Stimulated activated CD8-positive, alpha-beta memory T cell treated with anti-CD3 and anti-CD28 coated beads, Interleukin-2, amount 100 ng/mL, for 48 hours (primary cell): ENCODE measurements at places on chromosomes 1 and 21.
A peak's percentile ranks its signal among the peaks of the same experiment; 100 is the strongest.

- no peak for DNase-seq
Measured at GRCh38 chr1:117600966-117601365, 4.9 kb upstream of the TENT5C start.

GRCh38 chr1:192980856-192981255 lies 78.3 kb downstream of the UCHL5 start:
- no peak for DNase-seq

DNA sequence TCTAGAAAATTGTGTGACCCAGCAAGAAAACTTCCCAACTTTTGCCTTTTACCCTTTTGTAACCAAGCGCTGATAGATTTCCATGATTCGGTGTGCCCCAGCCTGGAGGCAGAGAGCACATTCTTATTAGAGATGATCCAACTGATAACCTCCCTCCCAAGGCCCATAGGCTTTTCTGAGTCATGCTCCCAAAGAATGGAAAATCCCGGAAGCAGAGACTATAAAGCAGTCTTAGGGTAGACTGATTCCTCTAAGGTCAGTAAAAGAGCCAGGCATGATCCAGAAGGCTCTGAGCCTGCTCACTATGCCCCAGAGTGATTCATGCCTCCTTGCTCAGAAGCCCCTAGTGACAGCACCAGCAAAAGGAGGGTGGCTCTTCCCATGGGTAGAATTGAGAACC lies 4.3 kb downstream of the CAMK1G start:
- DNase-seq = no peak

GRCh38 chr1:170067253-170067819 lies 7.2 kb downstream of the KIFAP3 start:
- no peak for DNase-seq

GRCh38 chr1:224059897-224060427 lies 53.9 kb upstream of the FBXO28 start:
- DNase-seq = no peak

DNA sequence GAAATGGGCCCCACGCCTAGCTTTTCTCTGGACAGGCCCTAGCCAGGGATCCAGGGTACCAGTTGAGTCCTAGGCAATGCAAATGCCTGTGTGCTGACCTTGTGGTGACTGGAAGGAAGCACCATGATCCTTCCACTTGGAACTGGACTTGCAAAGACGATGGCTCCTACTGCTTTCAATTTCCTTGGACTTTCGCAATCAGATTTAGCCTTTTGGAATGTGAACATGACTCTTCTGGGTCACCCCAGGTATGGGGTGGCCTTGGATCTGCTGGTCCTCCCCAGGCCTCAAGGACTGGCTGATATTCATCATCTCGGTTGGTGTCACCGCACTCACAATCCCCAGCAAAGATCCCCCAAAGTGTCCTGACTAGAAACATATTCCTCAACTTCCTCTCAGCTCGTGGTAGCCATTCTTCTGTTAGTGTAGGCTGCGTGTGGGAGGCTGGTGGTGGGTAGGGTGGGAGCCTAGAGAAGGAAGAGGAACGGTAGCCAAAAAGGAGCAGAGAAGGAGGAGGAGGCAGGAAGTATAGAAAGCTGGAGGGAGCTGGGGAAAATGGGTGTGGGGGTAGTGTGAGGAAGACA lies 130.5 kb downstream of the PPIAL4G start:
- no peak for DNase-seq

DNA sequence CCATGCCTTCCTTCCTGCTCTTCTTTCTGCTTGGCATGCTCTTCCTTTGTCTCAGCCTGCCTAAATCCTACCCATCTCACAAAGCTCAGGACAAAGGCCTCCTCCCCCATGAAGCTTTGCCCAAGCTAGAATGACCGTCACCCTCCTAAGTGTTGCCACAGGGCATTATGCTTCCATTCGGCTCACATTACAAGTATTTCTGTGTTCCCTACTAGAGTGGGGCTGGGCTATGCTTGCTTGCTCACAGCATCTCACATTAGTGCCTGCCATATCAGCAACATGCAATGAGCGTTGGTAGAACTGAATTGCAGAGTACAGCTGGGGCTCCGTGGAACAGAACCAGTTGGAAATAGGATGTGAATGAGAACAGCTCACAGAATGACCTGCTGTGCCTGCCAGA lies 82.8 kb downstream of the CD58 start:
- no peak for DNase-seq

GRCh38 chr1:41518471-41518870 lies 34.0 kb upstream of the EDN2 start:
- DNase-seq = no peak

DNA sequence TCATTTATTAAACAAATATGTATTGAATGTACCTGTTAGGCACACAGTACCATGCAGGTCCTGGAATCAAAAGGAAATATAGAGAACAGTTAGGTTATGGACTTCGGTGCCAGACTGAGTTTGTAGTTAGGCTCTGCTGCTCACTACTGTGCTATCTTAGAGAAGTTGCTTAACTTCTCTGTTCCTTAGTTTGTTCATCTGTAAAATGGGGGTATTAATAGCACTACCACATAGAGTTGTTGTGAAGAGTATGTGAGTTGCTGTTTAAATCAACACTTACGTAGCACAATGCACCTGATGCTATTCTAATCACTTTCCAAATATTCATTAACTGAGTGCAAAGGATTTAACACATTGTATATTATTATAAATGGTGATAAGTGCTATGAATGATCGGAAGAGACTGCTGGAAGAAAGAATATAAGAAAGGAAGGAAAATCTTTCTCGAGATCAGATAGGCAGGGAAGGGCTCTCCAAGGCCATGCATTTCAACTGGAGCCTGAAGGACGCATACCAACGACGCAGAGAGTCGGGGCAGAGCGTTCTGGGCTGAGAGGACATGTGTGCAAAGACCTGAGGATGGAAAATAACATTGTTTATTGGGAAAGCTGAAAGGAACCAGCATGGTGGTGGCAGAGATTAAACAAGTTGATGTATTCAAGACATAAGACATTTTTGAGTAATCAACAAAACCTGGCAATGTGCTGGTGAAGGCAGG lies 3.5 kb upstream of the AKNAD1 start:
- DNase-seq = no peak

DNA sequence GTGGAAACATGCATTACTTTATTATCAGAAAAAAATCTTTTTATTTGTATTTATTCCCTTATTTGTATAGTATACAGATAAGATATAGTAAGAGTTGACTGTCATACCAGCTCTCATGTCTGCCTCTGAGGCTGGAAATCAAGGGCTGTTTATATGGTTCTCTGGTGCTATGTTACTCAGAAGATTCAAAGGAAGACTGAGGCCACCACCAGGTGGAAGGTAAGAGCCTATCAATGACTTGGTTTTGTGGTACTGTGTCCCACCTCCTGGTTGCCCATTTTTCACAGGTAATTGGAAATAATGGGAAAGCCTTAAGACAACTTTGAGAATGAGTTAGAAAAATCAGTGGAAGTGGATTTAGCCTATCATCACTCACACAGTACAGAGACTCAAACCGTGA lies 342.1 kb downstream of the DSCAM start:
- no peak for DNase-seq

- no peak for DNase-seq
Measured at GRCh38 chr1:198118134-198118533, 38.7 kb upstream of the NEK7 start.

GRCh38 chr1:26234644-26235370 lies 807 bp downstream of the CEP85 start:
- DNase-seq = peak; percentile 14

GRCh38 chr1:61808321-61808720 lies 66.0 kb downstream of the PATJ start:
- DNase-seq = no peak

DNA sequence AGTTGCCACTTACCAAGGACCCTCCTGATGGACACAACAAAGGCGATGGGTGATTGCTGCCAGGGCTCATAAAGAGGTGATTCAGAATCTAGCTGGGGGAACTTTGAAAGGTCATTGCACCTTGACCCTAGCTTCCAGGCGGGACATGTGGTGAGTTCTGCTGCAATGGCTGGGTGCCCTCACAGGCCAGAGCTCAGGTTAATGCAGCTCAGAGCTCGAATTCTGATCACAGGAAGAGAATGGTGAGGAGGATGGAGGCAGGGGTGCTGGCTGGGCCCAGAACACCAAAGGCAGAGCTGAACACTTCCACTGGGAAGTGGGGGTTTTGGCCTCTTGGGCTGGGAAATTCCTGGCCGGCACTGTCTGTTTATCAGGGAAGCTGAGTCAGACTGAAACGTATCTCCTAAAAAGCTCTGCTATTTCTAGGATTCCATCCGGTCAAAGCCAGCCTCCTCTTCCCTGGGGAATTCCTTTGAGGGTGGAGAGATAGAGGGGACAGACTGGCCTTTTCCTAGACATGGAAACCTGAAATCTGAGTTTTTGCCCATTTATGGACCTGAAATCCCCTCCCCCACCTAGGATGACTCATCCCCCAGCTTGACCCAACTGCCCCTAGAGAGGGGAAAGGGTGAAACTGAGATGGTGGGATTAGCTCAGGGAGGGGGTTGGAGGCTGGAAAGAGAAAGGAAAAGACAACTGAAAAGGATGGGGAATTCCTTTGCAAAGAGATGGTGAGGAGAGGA lies 27.2 kb downstream of the NUAK2 start:
- no peak for DNase-seq

DNA sequence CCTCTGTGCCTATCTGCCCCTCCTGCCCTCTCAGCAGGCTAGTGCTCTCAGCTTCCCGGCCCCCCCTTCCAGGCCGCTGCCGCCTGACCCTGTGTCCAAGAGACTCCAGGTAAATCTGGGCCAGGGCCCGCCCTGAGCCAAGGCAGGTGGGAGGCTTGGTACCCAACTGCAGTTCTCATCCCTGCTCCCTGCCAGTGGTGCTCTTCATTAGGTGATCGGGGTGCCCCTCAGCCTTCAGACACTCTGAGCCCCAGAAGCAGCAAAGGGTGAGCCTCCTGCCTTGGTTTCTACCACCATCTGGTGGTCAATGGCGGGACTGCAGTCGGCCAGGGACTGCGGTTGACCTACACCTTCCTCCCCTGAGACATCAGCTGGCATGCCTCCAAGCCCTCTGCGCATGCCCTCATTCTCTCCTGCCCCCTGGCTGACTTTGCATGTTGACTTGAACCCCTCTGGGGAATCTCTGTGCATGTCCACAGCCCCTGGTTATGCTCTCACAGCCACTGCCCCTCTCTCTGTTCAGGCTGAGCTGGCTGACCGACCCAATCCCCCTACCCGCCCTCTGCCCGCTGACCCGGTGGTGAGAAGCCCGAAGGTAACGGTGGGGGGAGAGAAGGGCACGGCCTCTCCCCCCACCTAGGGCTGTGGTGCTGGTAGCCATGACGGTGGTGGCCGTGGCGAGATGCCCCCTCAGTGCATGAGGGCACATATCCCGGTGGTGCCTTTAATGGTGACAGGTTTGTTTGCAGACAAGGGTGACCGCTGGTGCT lies 2.0 kb upstream of the EFNA4 start:
- DNase-seq = peak; percentile 92

DNA sequence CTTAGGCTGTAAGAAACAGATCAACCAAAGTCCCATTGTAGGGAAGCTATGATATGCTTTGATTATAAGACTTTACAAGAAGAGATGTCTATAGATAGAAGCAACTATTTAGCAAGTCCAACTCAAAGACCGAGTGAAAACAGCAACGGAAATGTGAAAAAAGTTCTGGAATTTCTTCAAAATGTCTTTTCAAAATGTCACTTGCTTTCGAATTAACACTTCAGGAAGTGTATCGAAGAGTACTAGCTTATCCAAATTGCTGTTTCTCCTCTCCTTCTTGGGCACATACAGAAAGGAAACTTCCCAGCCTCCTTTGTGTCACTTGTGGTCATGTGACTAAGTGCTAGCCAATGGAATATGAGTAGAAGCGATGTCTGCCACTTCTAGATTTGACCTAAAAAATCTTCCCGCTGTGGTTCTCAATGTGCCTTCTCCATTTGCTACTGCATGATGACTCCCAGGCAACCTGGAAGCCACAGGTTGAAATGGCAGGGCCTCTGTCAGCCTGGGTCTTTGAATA lies 89.9 kb downstream of the TSEN15 start:
- DNase-seq = no peak

GRCh38 chr1:115706587-115707425 lies 61.7 kb downstream of the CASQ2 start:
- no peak for DNase-seq

- DNase-seq = no peak
Measured at GRCh38 chr1:154816369-154816768, 53.7 kb downstream of the KCNN3 start.

DNA sequence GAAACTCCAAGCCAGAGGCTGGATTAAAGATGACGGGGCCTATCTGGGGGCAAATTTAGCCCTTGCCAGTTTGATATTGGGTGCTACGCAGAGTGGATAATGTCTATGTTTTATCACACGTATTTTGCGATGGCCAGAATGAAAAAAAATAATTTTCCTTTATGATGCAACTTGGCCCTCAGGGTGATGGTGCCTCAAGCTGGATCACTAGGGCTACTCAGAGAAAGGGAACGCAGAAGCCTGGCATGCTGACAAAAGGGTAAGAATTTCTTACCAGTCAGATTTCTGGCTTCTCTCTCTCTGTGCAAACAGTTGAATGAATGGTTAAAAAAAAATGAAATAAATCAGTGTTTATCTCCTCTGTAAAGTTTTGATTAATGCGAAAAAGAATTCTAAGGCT lies 32.6 kb upstream of the NEK2 start:
- DNase-seq = no peak

DNA sequence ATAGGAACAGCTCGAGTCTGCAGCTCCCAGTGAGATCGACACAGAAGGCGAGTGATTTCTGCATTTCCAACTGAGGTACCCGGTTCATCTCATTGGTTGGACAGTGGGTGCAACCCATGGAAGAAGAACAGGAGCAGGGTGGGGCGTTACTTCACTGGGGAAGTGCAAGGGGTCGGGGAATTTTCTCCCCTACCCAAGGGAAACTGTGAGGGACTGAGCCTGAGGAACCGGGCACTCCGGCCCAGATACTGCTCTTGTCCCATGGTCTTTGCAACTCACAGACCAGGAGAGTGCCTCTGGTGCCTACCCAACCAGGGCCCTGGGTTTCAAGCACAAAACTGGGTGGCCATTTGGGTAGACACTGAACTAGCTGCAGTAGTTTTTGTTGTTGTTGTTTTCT lies 307.1 kb downstream of the AMY1C start:
- no peak for DNase-seq

GRCh38 chr1:4585216-4585615 lies 69.2 kb upstream of the AJAP1 start:
- DNase-seq = peak; percentile 49

DNA sequence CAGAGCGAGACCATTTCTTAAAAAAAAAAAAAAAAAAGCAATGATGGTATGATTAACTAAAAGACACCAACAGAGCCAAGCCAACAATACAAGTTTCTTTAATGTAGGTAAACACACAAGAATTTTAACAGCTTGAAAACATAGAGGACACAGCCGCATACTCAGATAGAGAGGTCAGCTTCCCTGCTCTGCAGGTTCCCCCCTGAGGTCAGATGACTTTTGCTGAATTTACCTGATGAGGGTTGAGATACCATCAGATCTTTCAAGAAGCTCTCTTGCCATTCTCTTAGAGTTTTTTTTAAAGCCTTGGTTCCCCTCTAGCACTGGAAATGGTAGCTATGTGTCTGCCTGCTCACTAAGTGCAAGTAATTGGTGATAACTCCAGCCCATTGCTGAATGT lies 31.1 kb downstream of the BCAS2 start:
- DNase-seq = no peak

GRCh38 chr1:175671066-175671465 lies 72.3 kb downstream of the TNR start:
- no peak for DNase-seq

- no peak for DNase-seq
Measured at GRCh38 chr21:46227811-46228344, 696 bp downstream of the LSS start.

GRCh38 chr1:165773324-165773965 lies 4.8 kb upstream of the TMCO1 start:
- no peak for DNase-seq
